ENCODE measurements at places on chromosomes 11 and 22.

DNA sequence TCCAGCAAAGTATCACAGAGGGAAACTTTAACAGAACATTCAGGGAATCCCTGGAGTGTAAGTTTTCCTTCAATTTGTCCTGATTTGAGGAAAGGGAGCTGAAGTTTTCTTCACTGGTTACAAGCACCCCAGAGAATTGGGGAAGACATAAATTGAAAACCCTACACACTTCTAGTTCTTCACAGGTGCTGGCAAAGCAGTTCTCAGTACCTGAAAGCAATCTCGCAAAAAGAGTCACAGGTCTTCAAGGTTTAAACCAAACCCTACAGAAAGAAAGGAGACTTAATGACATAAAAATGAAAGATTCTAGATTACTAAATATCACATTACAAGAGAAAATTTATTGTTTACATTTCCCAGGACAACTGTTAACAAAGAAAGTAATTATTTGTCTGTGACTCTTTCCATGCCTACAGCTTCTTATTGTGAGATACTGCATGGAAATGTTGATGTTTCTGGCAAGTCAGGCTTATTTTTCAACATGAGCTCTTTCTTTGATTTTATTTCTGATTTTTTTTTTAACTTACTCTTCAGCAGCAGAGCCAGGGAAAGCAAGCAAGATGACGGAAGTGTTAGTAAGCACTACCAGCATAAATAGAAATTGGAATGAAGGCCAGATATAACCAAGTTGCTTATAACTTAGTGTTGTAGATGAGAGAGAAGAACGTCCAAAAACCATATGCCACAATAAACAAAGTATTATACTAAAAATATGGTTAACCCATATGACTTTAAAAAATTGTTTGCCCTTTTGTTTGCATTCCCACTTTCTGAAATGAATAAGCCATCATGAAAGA, 44.1 kb downstream of the FANCF start:
- no peak for DNase-seq

- DNase-seq: no peak
These were observed 18.5 kb downstream of the ATG2A start for GRCh38 chr11:64898541-64898940.

DNA sequence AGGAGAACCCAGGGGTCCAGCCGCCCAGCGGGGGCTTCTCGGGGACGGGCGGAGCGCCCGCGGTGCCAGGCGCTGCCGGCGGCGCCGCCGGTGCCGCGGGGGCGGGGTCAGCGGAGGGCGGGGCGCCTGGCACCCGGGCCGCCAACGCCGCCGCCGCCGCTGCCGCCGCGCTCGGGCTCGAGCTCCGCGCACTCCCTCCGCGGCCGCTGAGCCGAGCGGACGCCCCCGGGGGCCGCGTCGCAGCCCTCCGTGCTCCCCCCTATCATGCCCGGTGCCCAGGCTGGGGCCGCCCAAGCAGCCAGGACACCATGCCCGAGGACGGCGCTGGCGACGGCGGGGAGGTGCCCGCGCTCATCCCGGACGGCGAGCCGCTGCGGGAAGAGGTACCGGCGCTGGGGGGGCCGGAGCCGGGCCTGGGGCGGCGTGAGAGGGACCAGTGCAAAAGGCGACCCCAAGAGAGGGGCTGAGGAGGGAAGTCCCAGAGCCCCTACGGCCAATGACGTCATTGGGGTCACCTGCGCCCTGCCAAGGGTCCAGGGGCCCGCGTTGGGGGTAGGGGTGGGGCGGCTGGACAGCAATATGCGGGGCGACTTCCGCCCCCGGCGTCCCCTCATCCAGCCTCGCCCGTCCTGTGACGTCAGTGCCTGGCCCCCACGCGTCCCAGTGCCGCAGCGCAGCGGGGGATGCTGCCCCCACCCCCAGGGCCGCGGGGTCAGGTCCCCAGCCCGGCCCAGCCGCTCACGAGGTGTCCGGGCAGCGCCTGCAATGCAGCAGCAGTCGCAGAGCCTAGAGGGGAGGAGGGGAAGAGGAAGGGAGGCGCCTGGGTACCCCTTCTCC, at the start of gene TMEM151A:
TSS of gene TMEM151A (plus strand) at position 189 of the 837 bp plus-strand sequence. CDS start at position 309, 120 bp downstream.
- DNase-seq: no peak

- DNase-seq: no peak
These were observed 181.2 kb downstream of the WNT11 start for GRCh38 chr11:76025068-76025467.

- DNase-seq: no peak
These were observed 45.5 kb downstream of the ARRB1 start for GRCh38 chr11:75305993-75306392.

GRCh38 chr11:59207988-59208451, 4.7 kb downstream of the MPEG1 start:
- DNase-seq: peak; percentile 57

- DNase-seq: peak; percentile 72
These were observed 15.4 kb downstream of the BAD start for GRCh38 chr11:64268893-64269539.

DNA sequence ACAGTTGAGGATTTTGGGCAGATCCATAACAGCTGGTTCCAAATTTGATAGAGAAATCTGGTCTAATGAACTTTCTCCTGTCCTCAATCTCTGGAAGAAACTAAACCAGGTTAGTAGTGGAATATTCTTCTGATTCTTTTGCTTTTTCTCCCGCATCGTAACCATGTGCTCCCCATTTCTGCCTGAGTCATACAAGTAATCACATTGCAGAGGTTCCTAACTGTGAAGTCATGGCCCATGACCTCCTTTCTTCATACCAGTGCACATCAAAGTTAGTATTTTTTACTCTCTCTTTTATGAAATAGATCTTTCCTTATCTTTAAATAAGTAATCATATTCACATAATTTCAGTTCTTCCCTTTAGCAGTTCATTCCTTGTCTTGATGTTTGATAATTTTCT, 249.0 kb downstream of the DYNC2H1 start:
- no peak for DNase-seq

GRCh38 chr11:14061721-14062120, 99.2 kb downstream of the SPON1 start:
- no peak for DNase-seq

DNA sequence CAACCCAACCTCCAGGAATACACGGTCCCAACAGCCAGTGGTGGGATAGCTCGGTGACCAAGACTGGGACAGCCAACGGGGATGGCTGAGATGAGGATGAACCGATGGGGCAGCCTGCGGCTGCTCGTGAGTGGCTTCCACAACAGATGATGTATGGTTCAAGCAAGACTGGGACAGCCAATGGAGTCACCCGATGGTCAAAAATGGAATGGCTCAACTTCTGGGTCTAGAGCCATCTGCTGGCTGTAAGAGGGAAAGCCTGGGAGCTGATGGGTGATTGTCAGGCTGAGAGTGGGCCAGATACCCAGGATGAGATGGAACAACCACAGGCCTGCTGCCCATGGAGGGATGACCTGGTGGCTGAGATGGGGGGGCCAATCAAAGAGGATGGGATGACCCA, 35.5 kb downstream of the SYT7 start:
- no peak for DNase-seq

DNA sequence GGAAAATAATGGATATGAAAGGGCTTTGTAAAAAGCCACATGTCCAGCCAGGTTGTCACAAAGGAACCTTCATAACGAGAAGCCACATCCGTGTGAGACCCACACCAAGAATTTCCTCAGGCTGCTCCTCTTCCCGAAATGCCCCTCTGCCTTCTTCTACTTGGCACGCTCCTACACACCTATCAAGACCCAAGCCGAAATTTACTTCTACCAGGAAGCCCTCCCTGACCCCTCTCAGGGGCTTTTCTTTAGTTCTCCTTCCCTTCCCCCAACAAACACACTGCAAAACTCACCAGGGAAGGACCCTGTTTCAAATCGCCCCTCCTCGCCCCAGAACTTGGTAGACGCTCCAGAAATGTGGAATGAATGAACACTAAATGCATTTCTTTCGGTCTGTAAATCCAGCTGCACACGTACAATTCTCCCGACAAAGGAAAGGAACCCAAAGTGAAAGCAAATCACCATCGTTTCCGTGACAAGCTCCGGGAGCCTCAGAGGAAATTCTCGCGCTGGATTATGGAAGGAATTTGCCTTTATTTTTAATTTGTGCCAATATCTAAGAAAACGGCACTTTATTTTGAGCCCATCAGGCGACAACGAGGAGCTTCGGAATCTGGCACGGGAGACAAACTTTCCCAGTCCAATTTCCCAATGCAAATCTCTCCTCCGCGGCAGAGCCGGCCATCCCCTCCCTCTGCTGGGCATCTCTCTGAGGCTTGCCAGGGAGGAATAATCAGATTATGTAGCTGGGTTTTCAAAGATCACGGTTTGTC, 13.2 kb upstream of the SHISAL1 start:
- no peak for DNase-seq

DNA sequence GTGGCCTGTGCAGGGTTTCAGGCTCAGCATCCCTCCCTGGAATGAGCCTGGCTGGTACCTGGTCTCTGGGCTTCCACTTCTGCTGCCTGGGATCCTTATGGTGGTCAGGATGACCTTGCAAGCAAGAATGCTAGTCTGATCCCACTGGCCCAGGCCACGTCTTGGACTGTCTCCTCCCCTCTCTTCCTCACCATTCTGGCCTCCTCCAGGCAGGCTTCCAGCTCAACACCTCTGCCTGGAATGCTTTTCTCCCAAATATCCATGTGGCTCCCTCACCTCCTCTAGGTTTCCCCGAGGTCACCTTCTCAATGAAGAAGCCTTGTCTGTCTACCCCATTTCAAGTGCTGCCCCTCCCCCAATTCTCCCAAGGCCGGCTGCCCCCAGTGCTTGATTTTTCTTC, 39.4 kb upstream of the ALX4 start:
- DNase-seq: no peak

DNA sequence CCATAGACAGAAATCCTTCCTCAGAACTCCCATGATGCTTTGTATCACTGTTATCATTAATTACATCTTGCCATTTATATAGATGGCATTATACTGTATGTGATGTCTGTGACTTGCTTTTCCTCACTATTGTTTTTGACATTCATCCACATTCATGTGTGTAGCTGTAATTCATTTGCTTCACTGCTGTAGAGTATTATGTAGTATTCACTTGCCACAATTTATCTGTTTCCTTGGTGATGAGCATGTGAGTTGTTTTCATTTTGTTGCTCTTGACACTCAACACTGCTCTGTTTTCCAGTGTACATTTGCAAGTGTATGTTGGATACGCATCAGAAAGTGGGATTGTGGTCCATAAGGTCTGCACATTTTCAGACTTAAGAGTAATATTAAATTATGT, 328.6 kb upstream of the C11orf87 start:
- DNase-seq: no peak

DNA sequence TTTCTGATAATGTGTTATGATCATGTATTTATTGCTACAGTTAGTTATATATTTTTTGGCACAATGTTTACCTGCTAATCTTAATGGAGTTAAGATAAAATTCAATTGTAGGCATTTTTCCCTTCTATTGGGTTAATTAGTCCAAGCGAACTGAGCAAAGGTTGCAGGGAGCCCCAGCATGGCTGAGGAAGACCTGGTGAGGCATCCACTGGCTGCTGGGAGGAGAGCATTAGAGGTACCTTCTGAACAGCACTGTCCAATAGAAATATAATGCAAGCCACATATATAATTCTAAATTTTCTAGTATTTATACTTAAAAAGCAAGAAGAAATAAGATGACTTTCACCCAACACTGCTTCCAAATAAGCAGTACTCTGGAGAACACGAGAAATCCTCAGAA, 689 bp upstream of the TMEM126A start:
- DNase-seq: no peak

GRCh38 chr22:38213319-38213989, 11.7 kb downstream of the MAFF start:
- no peak for DNase-seq

DNA sequence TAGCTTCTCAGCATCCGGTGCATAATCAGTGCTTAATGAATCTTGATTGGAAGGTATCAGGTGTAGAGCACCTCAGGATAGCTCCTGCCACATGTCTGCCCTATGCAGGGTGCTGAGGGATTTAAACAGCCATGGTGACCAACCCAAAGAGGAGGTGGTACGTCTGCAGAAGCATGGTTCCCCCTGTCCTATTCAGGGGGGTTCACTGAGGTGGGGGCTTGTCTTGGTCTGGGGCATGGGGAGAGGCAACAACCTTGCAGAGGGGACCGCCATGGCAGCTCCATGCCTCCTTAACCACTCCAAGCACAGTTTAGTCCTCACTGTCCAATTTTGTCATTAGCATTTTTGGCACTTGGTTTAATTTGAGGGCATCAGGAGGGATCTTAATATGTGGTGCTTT, 24.9 kb downstream of the UBE2L3 start:
- no peak for DNase-seq

GRCh38 chr11:87444993-87445392, 407.3 kb downstream of the TMEM135 start:
- no peak for DNase-seq

GRCh38 chr22:23089633-23090456, 19.5 kb downstream of the GNAZ start:
- DNase-seq: no peak

GRCh38 chr22:20063271-20064139, 16.5 kb upstream of the DGCR8 start:
- DNase-seq: no peak

GRCh38 chr11:2759228-2760195, 59.7 kb upstream of the KCNQ1OT1 start:
- no peak for DNase-seq

DNA sequence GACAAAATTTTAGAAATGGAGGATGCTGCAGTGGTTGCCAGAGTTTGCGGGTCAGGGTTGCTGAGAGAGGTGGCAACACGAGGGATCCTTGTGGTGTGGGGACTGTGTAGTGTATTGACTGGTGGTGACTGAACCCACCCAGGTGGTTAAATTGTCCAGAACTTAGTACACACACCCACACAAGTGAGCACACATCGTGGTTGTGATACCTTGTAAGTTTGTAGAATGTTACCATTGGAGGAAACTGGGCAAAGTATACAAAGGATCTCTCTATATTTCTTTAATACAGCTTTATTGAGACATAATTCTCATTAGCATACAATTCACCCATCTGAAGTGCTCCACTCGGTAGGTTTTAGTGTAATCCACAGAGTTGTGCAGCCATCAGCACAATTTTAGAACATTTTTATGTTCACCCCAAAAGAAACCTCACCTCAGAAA, 56.1 kb downstream of the MED15 start:
- DNase-seq: no peak

DNA sequence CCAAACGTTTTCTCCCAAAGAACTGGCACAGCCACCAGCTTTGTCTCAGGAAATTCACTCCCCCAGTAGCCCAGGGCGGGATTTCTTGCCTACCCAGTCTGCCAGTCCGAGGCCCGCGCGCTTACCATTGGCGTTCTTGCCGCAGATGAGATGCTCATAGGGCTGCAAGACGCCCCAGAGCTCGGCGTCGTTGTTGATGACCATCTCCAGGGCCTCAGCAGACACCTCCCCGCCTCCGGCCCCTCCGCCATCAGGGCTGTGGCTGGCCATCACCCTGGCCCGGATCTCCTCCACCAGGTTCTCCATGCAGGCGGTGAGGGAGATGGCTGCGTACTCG, 1.3 kb downstream of the ABTB2 start:
- no peak for DNase-seq

GRCh38 chr22:42800451-42801251, 56.4 kb downstream of the ARFGAP3 start:
- no peak for DNase-seq

All from GM06990 (cell line).